ENCODE measurements at places on chromosomes 5 and 9. TPM values are rescaled to one million over a fixed set of nuclear protein-coding genes. Genes with fewer than 3 reads are reported as not detected.

DNA sequence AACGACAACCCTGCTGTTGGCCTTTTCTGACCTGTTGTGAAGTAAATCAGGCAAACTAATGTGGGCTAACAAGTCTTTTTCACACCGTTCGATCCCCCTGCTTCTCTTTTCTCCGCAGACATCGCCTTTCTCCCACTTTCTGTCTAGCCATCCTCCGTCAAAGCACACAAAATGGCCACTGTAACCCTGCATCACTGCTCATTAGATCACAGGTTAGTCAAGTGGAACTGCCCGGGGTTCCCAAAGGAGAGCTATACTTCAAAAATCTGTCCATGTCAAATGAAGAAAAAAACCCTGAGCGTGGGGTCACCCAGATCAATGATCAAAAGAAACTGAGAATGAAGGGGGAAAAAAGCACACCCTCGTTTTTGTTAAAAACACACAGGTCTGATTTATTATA, 212.1 kb downstream of the ARL15 start:
- no peak for DNase-seq

- DNase-seq: no peak
Measured at GRCh38 chr9:79551994-79552393, 19.8 kb upstream of the TLE4 start.

DNA sequence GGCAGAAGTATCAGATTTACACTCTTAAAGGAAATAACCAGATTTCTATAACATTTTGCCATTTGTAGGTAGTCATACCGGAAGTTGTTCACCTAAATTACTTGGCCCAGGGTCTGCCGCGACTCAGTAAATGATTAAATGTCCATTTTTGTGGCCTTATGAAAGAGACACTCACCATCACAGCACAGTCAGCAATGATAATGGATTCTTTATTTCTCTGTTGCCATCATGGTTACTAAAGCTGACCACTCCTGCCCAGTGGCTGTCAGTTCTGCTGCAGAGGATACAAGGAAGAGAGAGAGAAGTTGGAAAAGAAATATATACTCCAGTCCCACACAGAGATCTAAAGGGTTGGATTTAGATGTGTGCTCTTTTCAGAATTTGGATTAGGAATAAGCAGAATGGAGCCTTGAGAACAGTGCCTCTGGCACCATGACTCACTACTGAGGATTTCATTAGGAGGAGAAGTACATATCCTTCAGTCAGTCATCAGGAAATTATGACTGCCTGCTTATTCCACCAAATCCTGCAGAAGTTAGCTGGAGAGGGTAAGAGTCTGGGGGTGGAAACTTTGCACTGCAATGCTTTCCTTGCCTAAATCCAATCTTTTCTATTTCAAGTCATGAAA, 72.8 kb upstream of the EFNA5 start:
- no peak for DNase-seq

DNA sequence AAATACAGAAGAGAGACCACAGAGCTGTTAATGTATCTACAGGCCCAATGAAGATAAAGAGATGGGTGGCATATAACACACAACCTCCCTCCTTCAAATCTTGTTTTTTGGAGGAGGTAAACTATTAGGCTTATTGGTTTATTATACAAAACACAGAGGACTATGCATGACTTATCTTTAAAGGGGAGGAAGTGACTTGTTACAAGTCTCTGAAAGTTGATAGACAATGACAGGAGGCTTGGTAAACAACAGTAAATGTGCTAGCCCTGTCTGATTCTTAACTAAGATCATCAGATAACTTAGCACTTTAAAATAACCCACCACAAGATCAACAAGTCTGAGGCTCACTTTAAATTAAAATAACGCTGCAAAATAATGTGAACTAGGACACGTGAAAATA, 219.0 kb downstream of the MLLT3 start:
- DNase-seq: no peak

The ARPC5L gene
- 42.1 TPM for total RNA-seq

The SECISBP2 gene
- 58.0 TPM for total RNA-seq

The PCDHGC5 gene
- 1.4 TPM for total RNA-seq

All from upper lobe of right lung (tissue), 1 donor.